ENCODE measurements at places on chromosomes 16 and 17. TPM values are rescaled to one million over a fixed set of nuclear protein-coding genes. Genes with fewer than 3 reads are reported as not detected.

Gene C1QTNF1
- total RNA-seq, result 0.38 TPM

Gene PDILT
- not detected for total RNA-seq

Gene CRHR1
- total RNA-seq, result not detected

Gene TP53TG3F
- not detected for total RNA-seq

Gene TM4SF5
- total RNA-seq, result not detected

Gene FZD2
- total RNA-seq, result not detected

Gene SLC38A7
- 5.4 TPM for total RNA-seq

Gene MARCHF10
- total RNA-seq, result not detected

Gene IGFALS
- total RNA-seq, result not detected

Gene RCVRN
- not detected for total RNA-seq

Gene CDK3
- total RNA-seq, result 3.7 TPM

Gene PPP1R1B
- not detected for total RNA-seq

Gene BCL7C
- total RNA-seq, result 25.7 TPM

Gene KARS1
- 277 TPM for total RNA-seq

Gene TMC7
- not detected for total RNA-seq

Gene KCNAB3
- total RNA-seq, result 5.3 TPM

Gene ORMDL3
- 58.3 TPM for total RNA-seq

Gene EFNB3
- total RNA-seq, result not detected
